Epithelial cell of esophagus (primary cell): ENCODE measurements at places on chromosomes 4 and X.
A peak's percentile ranks its signal among the peaks of the same experiment; 100 is the strongest.

- DNase-seq, result no peak
Measured at GRCh38 chr4:145552181-145552822, 66.9 kb upstream of the MMAA start.

GRCh38 chrX:15680401-15680800 lies 15.8 kb upstream of the CLTRN start:
- DNase-seq, result peak; percentile 35

- DNase-seq, result no peak
Measured at GRCh38 chr4:139913398-139913990, 240.5 kb downstream of the MAML3 start.

- DNase-seq, result no peak
Measured at GRCh38 chr4:141402712-141403111, 182.0 kb downstream of the ZNF330 start.

- DNase-seq, result no peak
Measured at GRCh38 chr4:113637823-113638561, 123.5 kb downstream of the CAMK2D start.

- DNase-seq, result peak; percentile 76
Measured at GRCh38 chr4:123495530-123495929, 98.9 kb downstream of the SPRY1 start.

GRCh38 chrX:109920325-109920724 lies 82.6 kb upstream of the TMEM164 start:
- DNase-seq, result no peak

- DNase-seq, result no peak
Measured at GRCh38 chr4:98838531-98838930, 90.4 kb downstream of the EIF4E start.

- no peak for DNase-seq
Measured at GRCh38 chr4:7989654-7990053, 50.0 kb upstream of the AFAP1 start.

DNA sequence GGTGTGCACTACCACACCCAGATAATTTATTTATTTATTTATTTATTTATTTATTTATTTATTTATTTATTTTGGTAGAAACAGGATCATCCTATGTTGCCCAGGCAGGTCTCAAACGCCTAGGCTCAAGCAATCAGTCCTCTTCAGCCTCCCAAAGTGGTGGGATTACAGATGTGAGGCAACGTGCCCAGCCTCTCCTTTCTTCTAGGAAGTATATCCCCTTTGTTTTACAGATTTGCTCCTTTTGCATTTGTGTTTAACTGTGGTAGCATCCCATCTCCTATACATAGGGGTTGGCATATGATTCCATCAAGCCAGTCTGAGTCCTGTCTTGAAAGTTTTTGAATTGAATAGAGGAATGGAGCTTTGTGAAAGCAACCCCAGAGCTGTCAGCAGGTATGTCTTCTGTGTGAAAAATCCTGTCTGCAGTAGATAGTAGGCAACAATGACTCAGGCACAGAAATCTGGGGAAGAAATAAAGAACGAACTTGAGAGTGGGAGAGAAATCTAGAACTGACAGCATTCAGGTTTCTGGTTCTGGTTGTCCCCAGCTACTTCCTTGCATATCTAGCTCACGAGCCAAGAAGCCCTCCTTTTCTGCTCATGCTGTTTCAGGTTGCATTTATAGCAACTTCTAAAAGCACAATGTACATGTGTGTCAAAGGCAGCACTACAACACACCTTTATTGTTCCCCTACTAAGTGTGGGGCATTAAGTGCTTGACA lies 113.7 kb upstream of the LSM6 start:
- no peak for DNase-seq

DNA sequence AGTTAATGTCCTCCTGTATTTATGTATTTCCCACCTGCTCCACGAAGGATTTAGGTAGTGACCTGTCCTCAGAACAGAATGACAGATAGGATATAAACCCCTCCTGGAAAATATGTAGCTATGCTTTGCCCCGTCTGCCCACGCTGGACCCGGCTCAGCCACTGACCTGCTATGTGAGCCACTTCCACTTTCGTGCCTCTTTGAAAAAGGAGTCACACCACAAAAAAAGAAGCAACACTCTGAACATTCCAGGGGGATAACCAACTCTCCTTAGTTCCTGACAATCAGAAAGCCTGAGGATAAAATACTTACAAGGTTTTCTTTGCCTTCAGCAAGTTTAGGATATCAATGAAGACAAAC lies 11.1 kb downstream of the ACSL1 start:
- DNase-seq, result no peak

GRCh38 chrX:20487227-20487626 lies 220.5 kb upstream of the RPS6KA3 start:
- DNase-seq, result peak; percentile 54

DNA sequence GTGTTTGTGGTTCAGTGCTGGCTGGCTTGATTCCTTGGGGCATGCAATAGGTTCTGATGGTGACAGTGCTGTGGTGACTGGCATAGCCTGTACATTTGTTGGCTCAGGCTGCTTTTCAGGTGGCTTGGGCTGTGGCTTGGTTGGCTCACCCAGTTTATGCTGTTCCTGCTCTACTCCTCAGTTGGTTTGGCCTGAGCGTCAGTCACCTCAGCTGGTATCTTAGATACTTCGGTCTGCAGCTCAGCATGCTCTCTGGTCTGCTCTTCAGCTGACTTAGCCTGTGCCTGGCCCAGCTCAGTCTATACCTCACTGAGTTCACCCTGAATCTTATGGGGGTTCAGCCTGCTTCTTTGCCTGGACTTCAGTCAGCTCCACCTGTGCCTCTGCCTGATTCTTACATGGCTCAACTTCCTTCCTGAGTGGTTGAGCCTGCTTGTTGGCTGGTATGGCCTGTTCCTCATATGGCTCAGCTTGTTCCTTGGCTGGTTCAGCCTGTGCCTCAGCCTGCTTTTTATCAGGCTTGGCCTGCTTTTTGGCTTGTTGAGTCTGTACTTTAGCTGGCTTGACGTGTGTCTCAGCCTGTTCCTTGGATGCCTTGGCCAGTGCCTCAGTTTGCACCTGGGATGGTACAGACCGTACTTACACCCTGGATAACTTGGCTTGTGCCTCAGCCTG lies 170.6 kb downstream of the MSN start:
- DNase-seq, result peak; percentile 48

GRCh38 chr4:110610940-110611831 lies 11.7 kb downstream of the PITX2 start:
- no peak for DNase-seq

GRCh38 chr4:33072298-33073089 lies 2352.3 kb downstream of the PCDH7 start:
- no peak for DNase-seq

DNA sequence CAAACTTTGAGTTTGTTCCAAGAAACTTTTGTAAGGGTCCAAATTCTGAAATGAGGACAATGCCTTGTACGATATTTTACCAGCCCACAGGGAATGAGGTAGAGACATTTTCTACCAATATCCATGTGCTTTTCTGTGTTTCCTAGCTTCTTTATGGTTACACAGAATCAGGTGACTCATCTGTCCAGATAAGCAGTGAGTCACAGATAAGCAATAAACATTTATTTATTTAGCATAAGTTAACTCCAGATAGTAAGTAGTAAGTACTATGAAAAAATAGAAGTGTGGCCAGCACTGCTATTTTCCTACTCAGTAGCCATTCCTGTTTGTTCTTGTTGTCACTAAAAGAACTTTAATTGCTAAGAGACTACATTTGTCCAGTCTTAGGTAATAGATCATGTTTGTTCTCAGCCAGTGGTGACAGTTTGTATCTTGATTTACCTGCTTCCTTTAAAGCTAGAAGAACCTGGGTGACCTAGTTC lies 7.4 kb downstream of the AFF1 start:
- peak; percentile 46 for DNase-seq

GRCh38 chr4:60033826-60034225 lies 1166.3 kb upstream of the ADGRL3 start:
- no peak for DNase-seq

DNA sequence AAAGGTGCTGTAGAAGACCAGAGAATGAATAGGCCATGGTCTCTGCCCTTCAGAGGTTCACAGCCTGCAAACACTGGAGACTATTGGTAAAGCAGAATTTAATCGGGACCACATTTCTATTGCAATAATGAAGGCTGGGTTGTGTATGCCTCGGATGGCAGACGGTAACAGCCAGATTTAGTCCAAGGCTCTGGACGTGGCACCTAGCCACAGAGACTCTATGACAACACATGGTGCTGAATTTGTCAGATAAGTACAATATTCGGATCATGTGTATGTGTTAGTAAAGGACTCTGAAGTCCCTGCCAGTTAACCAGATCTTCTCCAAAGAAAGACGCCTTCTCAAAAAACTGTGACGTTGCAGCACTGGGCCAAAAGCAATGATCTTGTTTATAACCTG lies 129.0 kb downstream of the DCTD start:
- DNase-seq, result no peak

DNA sequence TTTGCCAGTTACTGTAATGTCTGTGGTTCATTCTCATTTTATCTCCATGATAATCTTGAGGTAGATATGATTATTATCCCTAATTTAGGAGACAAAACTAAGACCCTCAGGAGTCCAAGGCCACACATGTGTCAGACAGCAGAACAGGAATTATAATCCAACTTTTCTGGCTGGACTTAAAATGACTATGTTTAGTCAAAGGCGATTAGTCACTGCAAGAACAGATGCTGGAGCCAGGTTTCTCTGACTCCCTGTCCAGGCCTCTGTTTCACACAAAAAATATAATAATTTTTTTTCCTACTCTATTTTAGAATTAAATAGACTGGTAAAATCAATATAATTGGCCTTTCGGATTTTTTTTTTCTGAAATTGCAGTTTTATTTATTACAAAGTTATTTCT lies 56.7 kb upstream of the TMEM131L start:
- DNase-seq, result peak; percentile 56

DNA sequence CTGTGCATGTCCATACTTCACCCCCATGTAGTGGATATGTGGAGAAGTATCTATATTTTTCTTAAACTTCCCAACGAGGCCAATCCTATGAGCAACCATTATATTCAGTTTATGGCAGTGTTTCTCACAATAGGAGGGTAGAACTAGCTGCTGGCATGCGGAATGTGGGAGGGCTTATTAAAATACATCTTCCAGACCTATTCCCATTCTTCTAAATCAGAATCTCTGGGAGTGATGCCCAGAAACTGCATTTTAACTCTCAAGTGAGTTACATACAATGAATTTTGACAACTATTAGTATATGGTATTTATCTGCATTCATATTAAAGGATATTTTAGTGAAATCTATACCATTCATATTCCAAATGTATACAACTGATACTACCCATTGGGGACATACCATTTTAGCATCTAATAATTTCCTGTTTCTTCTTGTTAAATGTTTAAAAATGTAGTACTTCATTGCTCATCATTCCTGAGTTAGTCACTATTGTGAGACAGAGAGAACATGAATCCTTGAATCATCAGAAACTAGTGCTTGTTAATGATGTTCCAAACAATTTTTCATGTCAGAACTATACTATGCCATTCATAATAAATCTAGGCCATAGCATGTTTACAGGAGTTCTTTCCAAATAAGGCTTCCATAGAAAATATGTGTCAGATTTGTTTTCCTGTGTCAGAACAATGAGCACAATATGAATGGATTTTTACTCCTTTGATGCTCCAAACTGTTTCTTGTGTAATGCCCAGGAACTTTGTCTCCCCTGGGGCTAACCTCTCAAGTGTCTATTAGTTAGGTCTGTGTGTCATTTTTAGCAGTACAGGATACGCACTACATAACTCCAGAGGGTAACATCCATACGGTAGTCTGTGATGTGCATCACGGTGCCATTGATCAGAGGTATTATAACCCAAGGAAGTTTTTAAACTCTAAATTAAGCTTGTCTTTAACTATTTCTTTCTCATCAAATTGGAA lies 198.8 kb upstream of the BMP3 start:
- DNase-seq, result peak; percentile 91

- DNase-seq, result peak; percentile 9
Measured at GRCh38 chr4:145044341-145044740, 53.7 kb downstream of the ANAPC10 start.

GRCh38 chr4:86449746-86450588 lies 90.1 kb upstream of the MAPK10 start:
- DNase-seq, result no peak

- DNase-seq, result no peak
Measured at GRCh38 chr4:43853565-43854264, 594.9 kb downstream of the KCTD8 start.

- no peak for DNase-seq
Measured at GRCh38 chr4:79689740-79690139, 281.7 kb upstream of the GK2 start.

DNA sequence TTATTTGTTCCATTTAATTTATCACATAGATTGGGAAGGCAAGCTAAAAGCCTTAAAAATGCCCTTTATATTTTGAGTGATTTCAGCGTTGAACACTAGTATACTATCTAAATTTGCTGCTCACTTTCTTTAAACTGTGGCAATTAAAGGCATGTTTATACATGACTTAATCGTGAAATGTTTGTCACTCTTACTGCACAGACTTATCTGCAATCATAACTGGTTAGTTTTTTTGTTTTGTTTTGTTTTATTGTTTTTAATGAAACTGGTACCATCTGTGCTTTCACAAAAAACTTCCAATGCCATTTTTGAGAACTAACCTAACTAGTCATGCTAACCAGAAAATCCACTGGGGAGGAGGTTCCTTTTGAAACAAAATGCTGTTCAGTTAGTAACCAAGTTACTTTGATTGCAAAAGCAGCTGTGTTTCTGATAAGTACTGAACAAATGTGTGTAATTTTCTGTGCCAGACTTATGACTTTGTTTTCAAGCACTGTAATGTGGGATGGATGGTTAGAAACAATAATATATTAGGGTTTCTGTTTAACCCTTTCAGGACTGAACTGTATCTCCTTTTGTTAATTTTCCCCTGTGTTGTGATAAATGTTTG lies 56.1 kb downstream of the CCKAR start:
- peak; percentile 44 for DNase-seq
